ENCODE measurements at places on chromosomes 13 and 19. TPM values are rescaled to one million over a fixed set of nuclear protein-coding genes. Genes with fewer than 3 reads are reported as not detected.

- no peak for DNase-seq
Measured at GRCh38 chr19:3056417-3057088, 5.7 kb downstream of the TLE5 start.

- no peak for DNase-seq
Measured at GRCh38 chr13:99347911-99348451, 40.8 kb upstream of the GPR183 start.

- peak; percentile 93 for DNase-seq
Measured at GRCh38 chr13:36163809-36164308, 32.7 kb upstream of the DCLK1 start.

- peak; percentile 48 for DNase-seq
Measured at GRCh38 chr13:25214491-25215252, 42.6 kb upstream of the AMER2 start.

DNA sequence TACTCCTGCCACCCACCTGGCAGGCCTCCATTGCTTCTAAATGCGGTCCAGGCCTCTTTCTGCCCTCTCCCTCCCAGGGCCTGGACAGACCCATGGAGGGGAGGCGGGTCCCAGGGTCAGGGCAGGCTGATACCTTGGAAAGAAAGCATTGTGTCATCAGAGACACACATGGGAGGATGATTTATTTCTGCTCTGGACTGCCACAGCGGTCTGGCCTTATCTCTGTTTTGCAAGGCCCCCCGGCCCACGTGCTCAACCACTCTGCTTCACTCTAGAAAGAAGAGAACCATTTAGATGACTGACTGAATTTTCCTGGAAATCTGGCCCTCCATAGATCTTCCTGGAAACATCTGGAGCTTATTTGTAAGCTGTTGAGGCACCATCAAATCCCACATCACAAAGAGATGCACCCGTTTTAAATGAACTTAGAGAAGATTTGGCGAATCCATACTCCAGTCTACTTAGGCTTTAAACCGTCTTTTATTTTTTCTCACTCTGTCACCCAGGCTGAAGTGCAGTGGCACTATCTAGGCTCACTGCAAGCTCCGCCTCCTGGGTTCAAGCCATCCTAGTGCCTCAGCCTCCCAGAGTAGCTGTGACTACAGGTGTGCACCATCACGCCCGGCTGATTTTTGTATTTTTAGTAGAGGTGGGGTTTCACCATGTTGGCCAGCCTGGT is 48.3 kb upstream of the URI1 start:
- DNase-seq = no peak

- no peak for DNase-seq
Measured at GRCh38 chr13:67303661-67304333, 73.7 kb upstream of the PCDH9 start.

ZNF726 gene
- total RNA-seq = 8.2 TPM

SHISA2 gene
- 0.44 TPM for total RNA-seq

PRODH2 gene
- total RNA-seq = not detected

PPP1R15A gene
- 31.1 TPM for total RNA-seq

SERPINE3 gene
- total RNA-seq = not detected

CERS1 gene
- total RNA-seq = 1.1 TPM

ZIM2 gene
- total RNA-seq = not detected

IGSF23 gene
- total RNA-seq = 0.22 TPM
